ENCODE measurements at places on chromosomes 13 and 19. TPM values are rescaled to one million over a fixed set of nuclear protein-coding genes. Genes with fewer than 3 reads are reported as not detected.
A peak's percentile ranks its signal among the peaks of the same experiment; 100 is the strongest.

DNA sequence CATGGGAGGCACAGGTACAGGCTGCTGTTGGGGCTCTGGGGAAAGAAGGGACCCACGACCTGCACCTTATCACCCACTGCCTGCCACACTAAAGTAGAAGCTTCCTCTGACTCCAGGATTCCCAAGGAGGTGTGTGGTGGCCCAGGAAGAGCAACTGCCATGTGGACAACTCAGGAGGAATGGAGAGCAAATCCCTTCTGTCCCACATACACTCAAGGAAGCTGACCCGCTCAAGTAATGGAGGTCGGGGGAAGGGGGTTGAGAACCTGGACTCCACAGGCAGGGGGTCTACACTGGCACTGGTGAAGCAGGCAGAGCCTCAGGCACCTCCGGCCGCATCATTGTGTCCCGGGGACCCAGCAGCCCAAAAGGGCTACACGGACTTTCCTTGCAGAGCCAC is 29.4 kb upstream of the SLC15A1 start:
- DNase-seq: no peak

- DNase-seq: no peak
Observed at GRCh38 chr13:55410398-55411330, 1730.1 kb upstream of the PRR20A start.

GRCh38 chr19:56141417-56141993 is 418 bp downstream of the ZNF444 start:
- DNase-seq: no peak

- no peak for DNase-seq
Observed at GRCh38 chr13:32317716-32318465, 2.6 kb downstream of the BRCA2 start.

DNA sequence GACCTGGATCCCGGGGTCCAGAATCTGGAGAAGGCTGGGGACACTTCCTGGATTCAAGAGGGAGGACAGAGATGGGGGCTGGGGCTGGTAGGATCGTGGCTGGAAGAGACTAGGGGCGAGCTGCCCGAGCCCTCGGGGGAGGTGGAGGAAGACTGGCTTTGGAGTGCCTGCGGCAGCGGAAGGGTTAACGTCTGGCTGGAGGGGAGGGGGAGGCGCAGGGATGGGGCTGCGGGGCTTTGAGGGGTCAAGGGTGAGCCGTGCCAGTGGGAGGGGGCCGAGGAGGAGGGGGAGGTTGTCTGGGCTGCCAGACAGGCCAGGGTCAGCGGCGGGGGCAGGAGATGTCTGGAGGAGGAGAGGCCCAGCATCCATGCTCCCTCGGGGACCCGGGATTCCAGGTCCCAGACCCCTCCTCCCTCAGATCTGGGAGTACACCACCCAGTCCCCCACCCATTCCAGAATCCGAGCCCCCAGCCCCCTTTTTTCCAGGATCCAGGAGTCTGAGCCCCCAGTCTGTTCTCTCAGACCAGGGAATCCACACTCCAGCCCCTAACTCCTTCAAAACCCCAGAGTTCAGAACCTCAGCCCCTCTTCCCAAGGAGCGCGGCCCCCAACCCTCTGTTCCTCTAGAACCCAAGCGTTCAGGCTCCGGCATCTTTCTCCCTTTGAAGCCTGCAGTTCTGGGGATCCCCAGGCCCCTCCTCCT is 3.2 kb upstream of the SPACA6 start:
- no peak for DNase-seq

DNA sequence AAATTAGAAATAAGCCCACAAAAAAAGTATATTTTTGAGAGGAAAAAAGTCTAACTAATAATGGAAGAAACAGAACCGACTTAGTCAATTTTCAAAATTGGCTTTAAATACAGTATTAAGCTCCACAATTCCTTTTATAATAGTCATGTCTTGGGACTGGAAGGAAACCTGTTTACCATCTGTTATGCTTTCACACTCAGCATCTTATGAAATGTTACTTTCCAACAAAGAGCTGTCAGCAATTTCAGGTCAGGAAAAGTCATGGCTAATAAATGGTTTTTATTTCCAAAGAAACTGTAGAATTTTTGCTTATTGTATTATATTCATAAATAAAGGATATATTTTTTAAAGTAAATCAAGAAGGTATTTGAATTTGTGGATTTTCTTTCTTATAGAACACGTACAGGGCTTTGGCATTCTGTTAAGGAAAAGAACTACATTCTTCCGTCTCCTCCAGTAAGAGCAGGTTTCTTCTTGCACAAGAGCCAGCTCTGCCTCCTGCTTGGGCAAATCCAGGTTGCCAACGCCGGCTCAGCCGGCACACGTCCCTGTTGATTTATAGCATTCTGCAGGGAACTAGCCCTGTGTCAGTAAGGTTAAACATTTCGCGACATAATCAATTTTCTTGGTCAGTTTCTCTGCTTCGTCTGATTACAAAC is 52.9 kb upstream of the GPR12 start:
- DNase-seq: no peak

DNA sequence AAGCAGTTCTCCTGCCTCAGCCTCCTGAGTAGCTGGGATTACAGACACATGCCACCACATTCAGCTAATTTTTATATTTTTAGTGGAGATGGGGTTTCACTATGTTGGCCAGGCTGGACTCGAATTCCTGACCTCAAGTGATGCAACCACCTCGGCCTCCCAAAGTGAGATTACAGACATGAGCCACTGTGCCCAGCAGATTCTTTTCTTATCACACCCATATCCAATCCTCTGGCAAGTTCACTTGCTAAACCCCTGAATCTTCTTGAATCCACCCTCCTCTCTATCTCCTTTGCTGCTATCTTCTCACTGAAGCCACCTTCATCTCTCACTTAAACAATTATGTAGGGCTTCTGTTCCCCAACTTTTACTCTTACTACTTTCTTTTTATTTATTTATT is 17.5 kb downstream of the TMEM143 start:
- no peak for DNase-seq

- peak; percentile 91 for DNase-seq
Observed at GRCh38 chr19:36141039-36141927, 1.4 kb downstream of the CAPNS1 start.

DNA sequence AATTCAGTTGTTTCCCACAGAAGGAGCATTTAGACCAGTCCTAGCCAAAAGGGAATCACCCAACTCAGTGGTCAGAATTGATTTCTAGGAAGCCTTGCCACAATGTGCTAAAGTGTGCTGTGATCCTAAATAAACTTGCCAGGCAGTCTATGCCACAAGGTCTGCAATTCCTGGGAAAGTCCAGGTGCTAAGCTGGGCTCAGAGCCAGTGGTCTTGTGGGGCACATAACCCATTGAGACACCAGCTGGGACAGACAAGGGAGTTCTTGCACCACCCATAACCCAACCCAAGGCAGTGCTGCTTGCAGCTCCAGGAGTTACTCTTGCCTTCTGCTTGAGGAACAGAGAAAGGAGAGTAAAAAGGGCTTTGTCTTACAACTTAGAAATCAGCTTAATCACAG is 489.5 kb upstream of the SPRY2 start:
- DNase-seq: no peak

DNA sequence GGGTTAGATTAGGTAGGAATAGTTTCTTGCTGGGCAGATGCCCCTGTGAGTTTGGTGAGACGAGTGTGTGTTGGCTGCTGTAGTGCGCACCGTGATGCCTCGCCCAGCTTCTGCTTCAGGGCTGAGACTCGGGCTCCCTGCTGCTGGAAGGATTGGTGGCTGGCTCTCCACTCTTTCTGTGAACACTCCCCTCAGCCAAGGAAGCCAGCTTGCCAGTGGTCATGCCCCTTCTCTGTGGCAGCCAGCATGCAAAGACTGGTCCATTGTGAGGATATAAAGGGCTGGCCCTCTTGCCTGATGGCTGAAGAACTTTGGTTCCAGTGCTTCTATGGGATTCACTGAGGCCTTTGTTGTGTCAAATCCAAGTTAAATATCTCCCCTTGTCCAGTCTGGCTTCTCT is 2.9 kb upstream of the HTR2A start:
- DNase-seq: no peak

- DNase-seq: no peak
Observed at GRCh38 chr19:6876748-6877147, 10.6 kb upstream of the ADGRE1 start.

- no peak for DNase-seq
Observed at GRCh38 chr13:34467450-34468083, 474.5 kb upstream of the NBEA start.

DNA sequence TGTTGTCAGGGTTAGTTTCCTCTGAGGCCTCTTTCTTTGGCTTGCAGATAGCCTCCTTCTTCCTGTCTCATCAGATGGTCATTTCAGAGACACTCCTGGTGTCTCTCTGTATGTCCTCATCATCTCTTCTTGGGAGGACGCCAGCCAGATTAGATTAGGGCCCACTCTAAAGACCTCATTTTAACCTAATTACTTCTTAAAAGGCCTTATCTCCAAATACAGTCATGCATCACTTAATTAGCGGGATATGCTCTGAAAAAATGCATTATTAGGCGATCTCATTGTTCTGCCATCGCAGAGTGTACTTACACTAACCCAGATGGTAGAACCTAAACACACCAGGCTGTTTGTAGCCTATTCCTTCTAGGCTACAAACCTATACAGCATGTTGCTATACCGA is 89.0 kb downstream of the CDK8 start:
- no peak for DNase-seq

DNA sequence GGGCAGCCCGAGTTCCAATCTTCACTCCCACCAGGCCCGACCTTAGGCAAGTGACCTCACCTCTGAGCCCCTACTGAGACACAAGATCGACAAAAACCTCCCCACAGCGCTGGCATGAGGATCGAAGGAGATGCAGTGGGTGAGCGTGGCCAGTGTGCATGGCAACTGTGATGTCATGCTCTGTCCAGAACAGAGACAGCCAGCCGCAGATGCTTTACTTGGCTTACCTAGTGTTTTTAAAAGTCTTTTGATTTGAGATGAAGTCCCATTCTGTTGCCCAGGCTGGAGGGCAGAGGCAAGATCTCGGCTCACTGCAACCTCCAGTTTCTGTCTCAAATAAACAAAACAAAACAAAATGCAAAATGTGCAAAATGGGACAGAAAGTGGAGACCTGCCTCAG is 47.4 kb upstream of the CCNE1 start:
- DNase-seq: no peak

DNA sequence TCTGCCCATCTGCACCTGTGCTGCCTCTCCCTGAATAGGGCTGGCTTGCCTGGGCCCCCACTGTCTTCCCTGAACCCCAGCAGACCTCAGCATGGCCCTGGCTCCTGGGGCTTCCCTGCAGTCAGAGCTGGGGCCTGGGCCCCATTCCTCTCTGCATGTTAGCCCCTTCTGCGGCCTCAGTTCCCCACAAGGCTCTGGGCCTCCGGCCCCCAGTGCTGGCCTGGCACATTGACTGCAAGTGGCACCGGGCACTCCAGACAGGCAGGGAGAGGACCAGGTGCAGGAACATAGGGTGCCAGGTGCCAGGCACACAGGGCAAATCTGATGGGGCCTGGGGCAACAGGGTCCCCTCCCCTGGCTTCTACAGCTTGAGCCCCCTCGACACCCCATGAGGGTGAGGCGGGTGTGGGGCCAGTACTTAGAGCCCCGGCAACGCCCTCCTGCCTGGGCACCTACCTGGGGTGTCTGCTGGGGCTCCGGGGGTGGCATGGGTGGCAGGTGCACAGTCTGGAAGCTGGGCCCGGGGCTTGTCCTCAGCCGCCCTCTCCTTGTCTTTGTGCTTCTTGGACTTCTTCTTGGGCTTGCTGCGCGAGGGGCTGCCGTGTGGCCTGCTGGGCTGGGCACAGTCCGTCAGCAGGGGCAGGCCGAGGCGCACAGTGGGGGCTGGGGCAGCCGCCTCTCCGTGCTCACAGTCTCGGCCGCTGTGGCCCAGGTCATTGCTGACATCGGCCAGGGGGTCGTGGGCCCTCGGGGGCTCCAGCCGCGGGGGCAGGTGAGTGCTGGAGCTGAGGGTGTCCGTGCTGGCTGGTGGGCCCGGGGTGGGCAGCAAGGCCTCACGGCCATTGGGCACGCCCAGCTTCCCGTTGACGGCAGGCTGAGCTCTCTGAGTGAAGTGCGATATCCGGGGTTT is 12.3 kb upstream of the ISYNA1 start:
- no peak for DNase-seq

- no peak for DNase-seq
Observed at GRCh38 chr19:1907563-1908363, 2.6 kb downstream of the ADAT3 start.

DNA sequence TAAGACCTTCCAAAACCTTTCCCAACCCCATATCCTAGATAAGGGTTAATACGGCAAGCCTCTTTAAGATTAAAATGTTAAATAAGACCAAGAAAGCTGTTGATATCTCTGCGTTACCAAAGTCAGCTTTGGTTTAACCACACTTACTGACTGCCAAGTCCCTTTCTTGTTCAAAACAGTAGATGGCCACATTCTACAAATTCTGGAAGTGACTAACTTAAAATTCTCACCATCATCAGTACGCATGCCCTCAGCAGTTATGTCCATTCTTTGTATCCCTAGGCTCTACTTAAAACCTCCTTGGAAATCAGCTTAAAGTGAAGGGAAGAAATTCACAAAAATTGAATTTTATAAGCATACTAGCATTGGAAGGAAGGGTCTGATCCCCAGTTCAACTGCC is 23.6 kb downstream of the SOHLH2 start:
- DNase-seq: no peak

PPP1R12C gene
- 59.9 TPM for total RNA-seq

BICRA gene
- total RNA-seq: 7.0 TPM

MAMSTR gene
- total RNA-seq: 3.0 TPM

SELENOV gene
- not detected for total RNA-seq

SLC25A42 gene
- 8.5 TPM for total RNA-seq

SCN1B gene
- 11.9 TPM for total RNA-seq

PEG3 gene
- 7.0 TPM for total RNA-seq

C19orf85 gene
- not detected for total RNA-seq

Measured in omental fat pad (tissue), 4 donors.